ENCODE measurements at places on chromosomes 16 and 17.
A peak's percentile ranks its signal among the peaks of the same experiment; 100 is the strongest.

GRCh38 chr17:76579281-76579680 is 6.4 kb downstream of the ST6GALNAC2 start:
- no peak for DNase-seq

GRCh38 chr16:86939609-86940008 is 361.3 kb downstream of the FOXL1 start:
- DNase-seq = no peak

DNA sequence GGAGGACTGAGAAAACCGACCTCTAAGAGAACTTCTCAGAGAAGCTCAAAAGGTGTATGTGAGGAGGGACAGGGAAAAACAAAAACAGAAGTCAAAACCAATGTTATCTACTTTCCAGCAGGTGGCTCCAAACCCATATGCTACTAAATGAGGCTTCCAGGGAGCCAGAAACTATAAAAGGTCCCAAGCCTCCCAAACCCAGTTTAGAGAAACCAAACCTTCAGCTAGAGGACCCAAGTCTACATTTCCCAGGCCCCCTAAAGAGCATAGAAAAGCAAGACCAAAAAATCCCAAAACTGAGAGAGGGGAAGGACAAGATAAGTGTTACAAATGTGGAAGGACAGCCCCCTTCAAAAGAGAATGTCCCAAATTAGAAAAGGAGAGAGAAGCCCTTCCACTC is 3.7 kb downstream of the HPR start:
- peak; percentile 16 for DNase-seq

DNA sequence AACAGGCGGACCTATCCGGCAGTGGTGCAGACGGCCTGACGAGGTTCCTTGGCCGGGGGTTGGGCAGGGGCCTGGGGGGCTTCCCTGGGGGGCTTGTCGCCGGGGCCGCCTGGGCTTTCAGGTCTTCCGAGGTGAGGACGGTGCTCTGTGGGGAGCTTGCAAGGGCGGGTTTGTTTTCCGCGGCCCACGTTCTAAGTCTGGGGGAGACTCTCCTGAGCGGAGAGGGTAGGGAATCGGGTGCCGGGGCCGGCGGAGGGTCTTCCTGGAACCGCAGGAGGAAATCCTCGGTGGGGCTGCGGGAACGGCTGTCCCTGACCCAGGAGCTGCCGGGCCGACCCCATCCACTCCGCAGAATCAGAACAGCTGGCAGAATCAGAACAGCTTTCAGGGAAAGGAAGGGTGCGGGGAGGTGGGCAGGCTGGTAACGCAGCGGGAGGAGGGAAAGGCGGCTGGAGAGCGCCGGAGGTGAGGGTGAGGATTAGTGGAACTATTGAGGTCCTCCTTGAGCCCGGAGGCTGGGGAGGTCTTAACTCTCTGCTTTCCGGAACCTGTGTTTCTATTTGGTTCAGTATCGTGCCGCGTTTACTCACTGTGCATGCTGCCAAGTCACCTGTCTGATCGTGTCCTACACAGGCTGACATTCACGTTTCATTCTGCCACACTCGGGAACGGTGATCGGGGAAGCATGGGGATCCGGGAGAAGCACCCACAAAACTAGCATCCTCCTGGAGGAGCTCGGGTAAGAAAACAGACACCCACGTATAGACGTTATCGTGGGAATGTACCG is 28.9 kb downstream of the CPSF4L start:
- DNase-seq = peak; percentile 75

GRCh38 chr16:13956635-13957196 is 36.8 kb downstream of the ERCC4 start:
- DNase-seq = no peak

- no peak for DNase-seq
These were observed 146.0 kb downstream of the CDH11 start for GRCh38 chr16:64975821-64976220.

DNA sequence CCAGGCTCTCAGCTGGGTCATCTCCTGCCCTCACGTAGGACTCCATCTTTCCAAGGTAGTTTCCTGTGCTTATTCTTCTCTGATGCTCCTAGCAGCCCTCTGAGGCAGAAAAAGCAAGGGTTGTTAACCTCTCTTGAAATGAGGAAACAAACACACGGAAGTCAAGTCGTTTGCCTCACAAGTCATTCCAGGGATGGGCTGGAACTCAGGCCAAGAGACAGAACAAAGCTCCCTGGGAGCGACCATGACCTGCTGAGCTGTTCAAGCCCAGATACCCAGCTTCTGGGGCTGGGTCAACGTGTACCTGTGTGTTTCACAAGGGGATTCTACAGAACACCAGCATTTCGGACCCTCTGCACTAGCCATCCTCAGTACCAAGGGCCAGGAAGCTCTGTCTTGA is 28.1 kb downstream of the SRL start:
- no peak for DNase-seq

GRCh38 chr16:85704900-85705846 is 16.4 kb upstream of the GINS2 start:
- no peak for DNase-seq

GRCh38 chr17:32733401-32733800 is 143.5 kb downstream of the MYO1D start:
- DNase-seq = no peak

DNA sequence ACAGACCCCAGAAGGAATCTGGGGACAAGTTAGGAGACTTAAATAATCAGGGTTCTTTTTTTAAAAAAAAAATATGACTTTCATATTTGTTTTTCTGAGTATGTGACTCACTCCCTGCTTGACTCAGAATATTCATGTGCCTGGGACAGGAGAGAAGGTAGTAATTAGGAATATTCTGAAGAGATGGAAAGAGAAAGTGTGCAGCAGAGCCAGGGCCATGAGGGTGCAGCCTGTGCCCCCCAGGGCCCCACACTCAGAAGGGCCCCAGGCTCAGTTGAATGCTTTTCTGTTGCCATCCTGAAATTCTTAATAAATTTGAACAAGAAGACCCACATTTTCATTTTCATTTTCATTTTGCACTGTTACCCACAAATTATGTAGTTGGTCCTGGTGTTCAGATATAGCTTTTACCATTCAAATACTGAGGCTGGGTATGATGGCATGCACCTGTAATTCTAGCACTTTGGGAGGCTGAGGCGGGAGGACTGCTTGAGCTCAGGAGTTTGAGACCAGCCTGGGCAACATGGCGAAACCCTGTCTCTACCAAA is 11.5 kb upstream of the LONP2 start:
- DNase-seq = no peak

GRCh38 chr17:21418446-21419298 is 42.5 kb downstream of the KCNJ12 start:
- no peak for DNase-seq

DNA sequence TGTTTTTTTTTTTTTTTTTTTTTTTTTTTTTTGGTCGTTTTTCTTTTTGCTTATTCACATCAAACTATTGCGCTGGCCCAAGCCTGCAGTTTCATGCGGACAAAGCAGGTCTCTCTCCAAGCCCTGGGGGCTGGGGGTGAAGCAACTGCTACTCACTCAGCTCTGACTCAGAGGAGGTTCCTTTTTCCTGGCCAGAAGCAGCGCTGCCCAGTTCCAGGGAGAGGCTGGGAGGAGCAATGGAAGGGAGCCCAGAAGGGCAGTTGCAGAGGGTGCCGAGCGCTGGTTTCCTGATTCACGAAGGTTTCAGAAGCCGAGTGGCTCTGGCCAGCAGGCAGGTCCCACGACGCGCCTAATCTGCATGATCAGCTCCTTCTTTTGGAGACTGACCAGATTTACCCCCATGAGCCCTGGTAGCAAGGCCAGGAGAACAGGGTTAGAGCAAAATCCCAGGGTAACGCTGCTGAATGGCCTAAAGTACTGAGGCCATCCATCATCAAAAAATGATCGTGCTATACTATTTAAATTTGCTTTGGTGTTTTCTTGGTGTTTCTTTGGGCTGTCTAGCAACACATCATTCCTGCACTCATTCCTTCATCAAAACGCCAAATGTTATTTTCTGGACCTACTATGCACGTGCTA is 144.7 kb upstream of the SOX9 start:
- no peak for DNase-seq

DNA sequence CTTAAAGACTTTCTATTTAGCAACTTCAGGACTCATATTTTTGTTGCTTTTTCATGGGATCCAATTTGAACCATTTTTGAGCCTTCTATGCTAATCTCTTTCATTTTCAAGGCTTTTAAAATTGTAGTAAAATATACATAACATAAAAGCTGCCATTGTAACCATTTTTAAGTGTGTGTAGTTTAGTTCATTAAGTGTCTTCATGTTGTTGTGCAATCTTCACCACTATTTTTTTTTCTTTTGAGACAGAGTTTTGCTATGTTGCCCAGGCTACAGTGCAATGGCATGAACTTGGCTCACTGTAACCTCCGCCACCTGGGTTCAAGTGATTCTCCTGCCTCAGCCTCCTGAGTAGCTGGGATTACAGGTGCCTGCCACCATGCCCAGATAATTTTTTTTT is 451.6 kb downstream of the TMEM114 start:
- DNase-seq = no peak

- DNase-seq = no peak
These were observed 21.7 kb upstream of the UBTF start for GRCh38 chr17:44241106-44241624.

DNA sequence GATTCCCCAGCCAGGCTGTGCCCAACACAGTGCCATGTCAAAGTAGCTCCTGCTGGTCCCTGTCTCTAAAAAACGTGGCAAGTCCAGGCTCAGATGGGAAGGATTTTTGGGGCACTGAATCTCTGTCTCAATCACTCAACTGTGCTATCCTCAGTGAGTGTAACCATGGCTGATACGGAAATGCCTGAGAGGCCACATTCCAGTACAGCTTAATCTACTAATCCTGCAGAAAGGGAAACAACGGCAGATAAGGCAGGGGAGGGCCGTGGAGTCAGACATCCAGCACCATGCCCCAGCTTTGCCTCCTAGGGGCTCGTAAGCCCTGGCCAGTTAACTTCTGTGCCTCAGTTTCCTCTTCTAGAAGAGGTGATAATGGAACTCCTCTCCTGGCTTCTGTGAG is 251.7 kb downstream of the CPPED1 start:
- no peak for DNase-seq

GRCh38 chr16:57843400-57843799 is 41.1 kb upstream of the KIFC3 start:
- DNase-seq = no peak

- no peak for DNase-seq
These were observed 53.6 kb downstream of the ABAT start for GRCh38 chr16:8727857-8728618.

GRCh38 chr16:66988197-66988788 is at the start of gene CES4A:
Gene CES4A, plus strand, starts transcription at chr16:66988589. Its CDS starts 184 bp downstream, at chr16:66988773.
- DNase-seq = peak; percentile 76

Data from NCI-H524 (cell line).